ENCODE measurements at places on chromosomes 5 and 9.

DNA sequence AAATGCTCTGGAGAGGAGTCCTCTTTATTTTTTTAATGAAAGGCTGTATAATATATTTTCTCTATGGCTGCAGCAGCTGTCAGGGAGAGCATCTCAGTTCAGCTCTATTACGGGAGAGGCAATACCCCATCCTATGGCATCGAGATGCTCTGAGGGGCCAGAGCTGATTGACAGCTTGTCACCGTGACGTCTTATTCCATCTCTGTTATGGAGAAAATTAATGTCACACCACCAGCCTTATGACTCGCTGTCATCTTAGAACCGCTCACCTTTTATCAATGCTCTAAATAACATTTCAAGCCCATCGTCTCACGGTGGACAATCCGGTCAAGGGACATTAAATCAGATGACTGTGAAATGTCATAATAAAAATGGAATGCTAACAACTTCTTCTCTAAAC lies 273.5 kb downstream of the SLF1 start:
- DNase-seq: no peak

GRCh38 chr5:112986224-112986623 lies 9.6 kb downstream of the DCP2 start:
- no peak for DNase-seq

DNA sequence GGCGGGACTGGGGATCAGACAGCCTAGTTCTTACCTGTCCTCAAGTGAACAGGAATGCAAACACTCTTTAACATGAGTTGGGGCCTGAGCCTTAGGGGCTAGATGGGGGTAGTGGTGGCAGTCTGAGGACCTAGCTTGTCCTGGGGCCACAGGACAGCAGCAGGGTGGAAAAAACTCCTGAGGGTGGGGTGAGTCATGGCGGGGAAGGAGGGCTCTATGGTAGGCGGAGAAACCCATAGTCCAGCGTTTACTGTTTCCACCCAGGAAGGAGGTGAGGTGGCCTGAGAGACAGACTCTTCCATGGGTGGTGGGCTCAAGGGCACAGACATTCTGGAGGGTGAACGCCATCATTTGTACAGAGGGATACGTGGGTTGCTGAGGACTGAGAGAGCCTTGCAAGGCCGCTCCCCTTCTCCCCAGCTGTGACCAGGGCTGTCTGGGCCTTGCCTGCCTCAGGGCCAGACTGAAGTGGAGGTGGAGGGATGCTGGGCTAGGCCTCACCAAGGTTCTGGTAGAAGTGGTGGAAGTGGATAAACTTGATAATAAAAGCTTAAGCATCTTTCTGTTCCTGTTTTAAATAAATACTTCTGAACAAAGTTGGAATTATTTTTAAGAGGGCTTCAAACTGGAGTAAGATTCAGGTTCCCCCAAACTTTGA lies 1.1 kb upstream of the TSPAN17 start:
- no peak for DNase-seq

DNA sequence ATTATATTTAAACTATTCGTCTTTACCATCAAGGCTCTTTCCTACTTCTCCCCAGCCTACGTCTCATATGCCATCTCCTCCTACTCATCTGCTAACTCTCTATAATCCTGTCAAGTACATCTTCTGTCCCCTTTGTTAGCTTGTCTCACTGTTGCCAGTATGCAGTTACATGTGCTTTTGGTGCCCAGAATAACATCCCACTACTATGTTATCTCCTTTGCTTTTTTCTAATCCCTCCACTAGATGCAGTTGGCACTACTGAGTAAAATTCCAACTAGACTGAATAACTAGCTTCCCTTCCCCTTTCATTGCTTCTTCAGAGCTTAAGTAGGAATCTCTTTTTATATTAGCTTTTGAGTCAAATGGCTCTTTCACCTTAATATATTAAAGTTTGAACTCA lies 3.0 kb upstream of the ARRDC3 start:
- DNase-seq: no peak

- no peak for DNase-seq
Observed at GRCh38 chr9:125911861-125912644, 164.9 kb downstream of the PBX3 start.

- no peak for DNase-seq
Observed at GRCh38 chr9:123568691-123569688, 213.0 kb downstream of the CRB2 start.

DNA sequence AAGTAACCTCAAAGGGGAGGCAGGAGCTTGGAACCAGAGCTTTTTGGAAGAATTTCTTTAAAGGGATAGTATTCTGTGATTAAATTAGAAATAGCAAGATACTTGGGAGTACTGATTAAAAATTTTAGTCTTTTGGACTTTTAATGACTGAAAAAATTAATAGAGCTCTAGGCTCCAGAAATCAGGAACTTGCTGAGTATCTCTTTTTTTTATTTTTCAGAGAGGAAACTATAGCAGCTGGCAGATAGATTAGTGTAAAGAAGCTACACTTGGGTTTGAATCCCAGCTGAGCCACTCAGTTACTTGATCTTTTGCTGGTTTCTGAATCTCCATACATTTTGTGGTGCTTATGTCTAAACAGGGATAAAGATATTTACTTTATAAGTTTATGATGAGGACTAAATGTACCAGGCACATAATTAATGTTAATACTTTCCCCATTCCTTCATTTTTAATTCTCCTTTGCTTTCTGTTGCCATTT lies 94.2 kb upstream of the TNC start:
- no peak for DNase-seq

DNA sequence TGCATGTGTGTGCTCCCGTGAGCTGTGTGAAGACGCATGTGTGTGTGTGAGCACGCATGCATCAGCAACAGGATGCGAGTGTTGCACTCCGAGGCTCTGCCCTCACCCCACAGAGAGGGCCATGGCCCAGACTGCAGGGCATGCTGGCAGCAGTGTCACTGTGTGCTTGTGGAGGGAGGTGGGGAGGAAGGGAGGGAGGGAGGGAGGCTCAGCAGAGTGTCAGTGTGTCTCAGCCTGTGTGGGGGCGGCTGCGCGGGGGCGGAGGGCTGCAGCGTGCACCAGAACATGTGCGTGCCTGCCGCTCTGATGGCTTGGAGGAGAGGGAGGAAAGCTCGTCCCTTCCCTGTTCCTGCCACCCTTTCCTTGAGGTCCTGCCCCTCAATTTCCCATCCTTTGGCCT lies 5.3 kb downstream of the CAMK2A start:
- no peak for DNase-seq

DNA sequence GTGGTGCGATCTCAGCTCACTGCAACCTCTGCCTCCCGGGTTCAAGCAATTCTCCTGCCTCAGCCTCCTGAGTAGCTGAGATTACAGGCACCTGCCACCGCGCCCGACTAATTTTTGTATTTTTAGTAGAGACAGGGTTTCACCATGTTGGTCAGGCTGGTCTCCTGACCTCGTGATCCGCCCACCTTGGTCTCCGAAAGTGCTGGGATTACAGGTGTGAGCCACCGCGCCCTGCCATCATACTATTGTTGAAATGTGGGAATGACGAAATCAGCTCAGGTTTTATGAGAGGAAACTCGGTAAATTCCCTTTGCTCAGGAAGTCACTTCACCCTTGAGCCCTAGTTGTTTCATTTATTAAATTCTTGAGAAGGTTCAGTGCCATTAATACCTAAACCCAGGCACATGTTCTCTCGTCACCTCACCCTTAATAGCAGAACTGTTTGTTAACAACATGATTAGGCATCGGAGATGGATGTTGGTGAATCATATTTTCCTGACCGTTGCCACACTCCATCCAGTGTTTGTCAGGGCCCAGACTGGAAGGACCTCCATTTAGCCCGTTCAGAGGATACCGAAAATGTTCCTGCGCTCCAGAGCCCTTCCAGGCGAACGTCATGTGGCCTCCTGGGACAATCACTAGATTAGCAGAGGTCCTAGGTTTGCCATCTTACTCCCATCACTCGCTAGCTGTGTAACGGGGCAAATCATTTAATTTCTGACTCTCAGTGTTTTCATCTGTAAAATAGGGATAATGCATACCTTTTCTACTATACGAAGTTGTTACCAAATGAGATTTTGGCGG lies 20.0 kb upstream of the CREBRF start:
- no peak for DNase-seq

DNA sequence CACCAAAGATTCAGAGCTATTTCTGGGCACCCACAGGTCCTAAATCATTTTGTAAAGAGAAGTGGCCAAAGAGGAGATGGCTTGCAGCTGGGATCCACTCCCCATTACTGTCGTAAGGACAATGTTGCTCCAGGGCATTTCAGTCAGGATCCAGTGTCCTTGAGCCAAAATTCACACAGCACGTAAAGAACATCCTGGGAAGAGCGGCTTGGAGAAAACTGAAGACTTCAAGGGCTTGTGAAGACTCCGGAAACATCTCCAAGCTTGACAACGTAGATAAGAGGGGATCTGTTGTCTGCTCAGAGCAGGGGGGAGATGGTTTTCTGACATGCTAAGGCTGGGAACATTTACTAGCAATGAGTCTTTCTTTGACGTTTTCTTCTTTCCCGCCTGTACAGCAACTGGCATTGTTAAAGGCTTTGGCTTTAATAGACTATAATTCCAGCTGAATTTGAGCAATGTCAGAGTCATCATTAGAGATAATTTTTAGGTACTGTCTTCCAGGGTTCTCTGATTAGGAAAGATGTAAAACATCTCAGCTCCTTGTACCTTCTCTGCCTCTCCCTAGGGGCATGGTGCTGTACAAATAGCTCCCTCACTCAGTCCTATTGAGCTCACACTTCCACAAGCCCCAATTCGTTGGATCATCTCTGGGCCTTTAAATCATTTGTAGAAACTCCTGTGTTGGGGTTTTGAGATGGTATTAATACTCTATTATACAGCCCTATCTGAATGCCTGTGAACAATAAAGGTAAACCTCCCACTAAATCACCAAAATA lies 39.7 kb downstream of the EGFLAM start:
- no peak for DNase-seq

- no peak for DNase-seq
Observed at GRCh38 chr5:74067748-74068541, 441.9 kb downstream of the ARHGEF28 start.

DNA sequence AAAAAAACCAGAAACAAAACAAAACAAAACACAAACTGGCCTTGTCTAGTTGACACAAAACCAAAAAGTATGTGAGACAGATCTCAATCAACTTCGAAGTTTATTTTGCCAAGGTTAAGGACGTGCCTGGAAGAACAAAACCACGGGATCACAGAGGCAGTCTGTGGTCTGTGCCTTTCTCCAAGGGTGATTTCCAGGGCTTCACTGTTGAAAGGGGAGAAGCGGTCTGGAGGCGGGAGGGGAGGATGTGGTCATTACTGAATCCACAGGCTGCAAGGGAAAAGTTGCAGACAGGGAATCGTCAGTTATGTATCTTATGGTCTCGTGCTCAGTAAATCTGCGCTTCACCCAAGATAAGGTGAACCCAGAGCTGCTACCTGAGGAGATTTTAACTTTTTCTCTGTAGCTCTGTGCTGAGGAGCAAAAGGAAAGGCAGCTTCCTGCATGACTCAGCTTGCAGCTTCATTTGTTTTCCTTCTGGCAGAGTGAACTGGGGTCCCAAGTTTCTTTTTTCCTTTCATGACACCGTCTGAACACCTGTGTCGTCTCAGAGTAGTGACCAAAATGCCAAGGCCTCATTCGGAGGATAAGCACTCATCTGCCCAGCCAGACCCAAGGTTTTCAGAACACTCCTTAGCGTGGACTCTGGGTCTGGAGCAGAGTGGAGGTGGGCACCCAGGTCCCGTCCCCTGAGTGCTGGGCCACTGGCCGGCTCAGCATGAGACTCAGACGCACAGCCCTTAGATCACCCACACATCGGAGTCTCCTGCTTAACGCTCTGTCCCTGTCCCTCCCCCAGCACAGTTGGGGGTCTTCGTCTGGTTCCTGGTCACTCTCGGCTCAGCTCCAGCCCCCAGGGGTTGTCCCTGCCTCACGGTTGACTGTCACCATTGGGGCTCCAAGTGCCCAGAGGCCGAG lies 25.9 kb downstream of the ROPN1L start:
- no peak for DNase-seq

GRCh38 chr9:112051812-112052211 lies 123.3 kb downstream of the SUSD1 start:
- no peak for DNase-seq

- DNase-seq: no peak
Observed at GRCh38 chr9:110464321-110464720, 115.2 kb downstream of the SVEP1 start.
